ENCODE measurements at places on chromosomes 12 and 14.

- no peak for DNase-seq
These were observed 21.0 kb downstream of the BTG1 start for GRCh38 chr12:92124689-92125029.

DNA sequence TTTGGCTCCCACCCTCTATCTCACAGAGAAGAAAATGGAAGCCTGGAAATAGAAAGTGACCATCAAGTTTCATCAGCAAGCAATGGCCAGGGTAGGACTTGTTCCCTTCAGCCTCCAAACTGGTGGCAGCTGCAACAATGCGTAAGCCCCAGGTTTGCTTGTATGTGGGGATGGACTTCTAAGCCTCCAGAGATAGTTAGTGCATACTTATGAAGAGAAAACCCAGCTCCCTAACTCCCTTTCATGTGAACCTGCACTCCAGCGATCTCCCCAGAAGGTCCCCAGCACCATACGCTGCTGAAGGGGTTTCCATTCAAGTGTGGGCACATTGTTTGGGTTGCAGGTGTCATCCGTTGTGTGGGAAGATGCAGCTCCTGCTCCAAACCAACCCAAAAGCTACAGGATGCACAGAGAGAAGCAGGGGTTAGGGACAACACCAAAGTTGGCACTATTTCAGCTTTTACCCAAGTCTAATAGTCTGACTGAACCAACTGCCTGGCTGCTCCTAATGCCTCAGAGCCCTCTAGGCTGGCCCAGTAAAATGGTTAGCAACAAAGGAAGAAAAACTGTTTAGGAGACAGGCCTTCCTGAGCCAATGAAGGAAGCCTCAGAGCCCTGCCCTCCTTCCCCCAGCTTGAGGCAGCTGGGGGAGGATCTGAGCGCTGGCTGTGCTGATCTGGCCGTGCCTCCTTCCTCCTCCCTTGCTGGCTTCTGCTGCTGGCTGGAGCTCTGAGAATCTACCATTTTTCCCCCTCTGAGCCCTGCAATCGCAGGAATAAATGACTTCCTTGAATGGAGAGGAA, 12.3 kb downstream of the ZFP36L1 start:
- no peak for DNase-seq

DNA sequence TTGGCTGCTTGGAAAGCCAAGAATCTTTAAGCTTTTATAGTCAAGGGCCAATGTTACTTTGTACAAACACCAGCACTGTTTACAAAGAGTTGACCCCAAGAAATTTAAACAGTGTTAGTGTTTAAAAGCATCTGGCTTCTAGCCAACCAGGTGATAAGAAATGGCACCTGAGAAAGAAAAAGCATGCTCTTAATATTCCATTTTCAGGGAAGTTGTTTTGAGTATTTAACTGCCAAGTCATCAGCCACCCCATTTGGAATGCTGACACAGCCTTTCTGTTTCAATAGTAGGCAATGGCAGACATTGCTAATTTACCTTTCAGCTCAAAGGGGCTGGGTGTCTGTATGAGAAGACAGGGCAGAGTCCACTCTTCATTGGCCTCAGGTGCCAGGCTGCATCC, 3.7 kb upstream of the SLC35F4 start:
- no peak for DNase-seq

- DNase-seq: no peak
These were observed 4.0 kb downstream of the AHNAK2 start for GRCh38 chr14:104974146-104974541.

- no peak for DNase-seq
These were observed 13.8 kb downstream of the RCOR1 start for GRCh38 chr14:102606296-102606695.

Data from bone marrow (tissue), 2 donors.